ENCODE measurements at places on chromosomes 6 and 20. TPM values are rescaled to one million over a fixed set of nuclear protein-coding genes. Genes with fewer than 3 reads are reported as not detected.

DNA sequence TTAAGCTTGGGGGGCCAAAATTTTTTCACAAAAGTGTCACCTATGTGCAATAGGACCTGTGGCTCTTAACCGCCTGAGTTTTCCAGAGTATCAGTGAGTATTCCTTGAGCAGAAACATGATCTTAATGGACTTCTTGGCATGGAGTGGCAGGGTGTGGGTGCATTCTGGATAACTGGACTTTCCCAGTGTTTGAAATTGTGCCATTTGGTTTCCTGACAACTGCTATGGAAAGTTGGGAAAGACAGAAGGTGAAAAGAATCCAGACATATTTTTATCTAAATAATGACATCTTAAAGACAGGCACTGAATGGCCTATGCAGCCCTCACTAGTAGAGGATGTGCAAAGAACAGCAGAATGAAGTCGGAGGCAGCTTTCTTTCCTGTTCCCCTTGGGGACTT, 34.3 kb upstream of the ADTRP start:
- no peak for DNase-seq
- H3K4me3 ChIP-seq = no peak overlapping the region
- H3K27ac ChIP-seq = no peak overlapping the region
- H3K36me3 ChIP-seq = peaks cover 2% of the 10 kb centered on the region
- H3K27me3 ChIP-seq = no peaks in the 10 kb centered on the region

DNA sequence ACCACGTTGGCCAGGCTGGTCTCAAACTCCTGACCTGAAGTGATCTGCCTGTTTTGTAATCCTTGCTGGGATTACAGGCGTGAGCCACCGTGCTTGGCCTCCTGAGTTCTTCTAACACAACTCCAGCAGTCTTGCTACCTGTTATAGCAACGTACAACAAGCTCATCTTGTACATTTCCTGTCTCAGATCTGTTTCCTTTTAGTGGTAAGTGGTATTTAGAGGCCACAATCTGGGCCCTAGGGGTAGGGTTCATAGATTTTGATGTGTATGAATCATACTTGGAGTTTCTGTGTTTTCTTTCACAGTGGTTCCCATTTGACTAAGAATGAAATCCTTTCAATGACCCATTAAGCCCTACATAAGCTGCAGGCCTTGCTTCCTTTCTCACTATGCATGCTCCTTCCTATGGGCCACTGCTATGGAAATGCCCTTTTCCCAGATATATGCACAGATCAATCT, 27.1 kb upstream of the SYNCRIP start:
- H3K27ac ChIP-seq = peak overlapping the region; percentile 98
- peak overlapping the region; percentile 75 for H3K4me3 ChIP-seq
- peaks cover 52% of the 10 kb centered on the region for H3K4me1 ChIP-seq
- peaks cover 30% of the 10 kb centered on the region for H3K36me3 ChIP-seq
- no peaks in the 10 kb centered on the region for H3K27me3 ChIP-seq
- DNase-seq = peak; percentile 52

The CST5 gene
- total RNA-seq = not detected

- peak within 1 kb of the TSS; percentile 96 for H3K27ac ChIP-seq
- H3K27me3 ChIP-seq = no peaks in the 10 kb centered on the region
- peaks cover 38% of the 10 kb centered on the region for H3K4me1 ChIP-seq
- peak within 1 kb of the TSS; percentile 95 for H3K4me3 ChIP-seq
- peak; percentile 63 for DNase-seq
These were observed at the start of gene RREB1 for GRCh38 chr6:7107578-7108195. TSS of gene RREB1 (plus strand) at chr6:7107961. CDS start at chr6:7181912, 73,951 bp downstream.

The ALDH5A1 gene
- 18.2 TPM for total RNA-seq

DNA sequence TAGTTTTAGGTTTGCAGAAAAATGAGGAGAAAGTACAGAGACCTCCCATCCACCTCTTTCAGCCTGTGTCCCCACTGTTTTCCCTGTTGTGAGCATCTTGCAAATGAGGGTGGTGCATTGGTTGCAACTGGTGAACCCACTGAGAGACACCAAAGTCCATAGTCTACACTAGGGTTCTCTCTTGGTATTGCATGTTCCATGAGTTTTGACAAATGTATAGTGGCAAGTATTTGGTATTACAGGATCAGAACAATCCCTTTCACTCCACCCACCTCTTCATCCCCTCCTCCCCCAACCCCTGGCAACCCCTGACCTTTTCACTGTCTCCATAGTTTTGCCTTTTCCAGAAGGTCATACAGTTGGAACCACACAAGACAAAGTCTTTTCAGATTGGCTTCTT, 20.1 kb downstream of the ZNF831 start:
- H3K36me3 ChIP-seq = peaks cover 50% of the 10 kb centered on the region
- peaks cover 48% of the 10 kb centered on the region for H3K4me1 ChIP-seq
- H3K27me3 ChIP-seq = no peaks in the 10 kb centered on the region
- DNase-seq = no peak

DNA sequence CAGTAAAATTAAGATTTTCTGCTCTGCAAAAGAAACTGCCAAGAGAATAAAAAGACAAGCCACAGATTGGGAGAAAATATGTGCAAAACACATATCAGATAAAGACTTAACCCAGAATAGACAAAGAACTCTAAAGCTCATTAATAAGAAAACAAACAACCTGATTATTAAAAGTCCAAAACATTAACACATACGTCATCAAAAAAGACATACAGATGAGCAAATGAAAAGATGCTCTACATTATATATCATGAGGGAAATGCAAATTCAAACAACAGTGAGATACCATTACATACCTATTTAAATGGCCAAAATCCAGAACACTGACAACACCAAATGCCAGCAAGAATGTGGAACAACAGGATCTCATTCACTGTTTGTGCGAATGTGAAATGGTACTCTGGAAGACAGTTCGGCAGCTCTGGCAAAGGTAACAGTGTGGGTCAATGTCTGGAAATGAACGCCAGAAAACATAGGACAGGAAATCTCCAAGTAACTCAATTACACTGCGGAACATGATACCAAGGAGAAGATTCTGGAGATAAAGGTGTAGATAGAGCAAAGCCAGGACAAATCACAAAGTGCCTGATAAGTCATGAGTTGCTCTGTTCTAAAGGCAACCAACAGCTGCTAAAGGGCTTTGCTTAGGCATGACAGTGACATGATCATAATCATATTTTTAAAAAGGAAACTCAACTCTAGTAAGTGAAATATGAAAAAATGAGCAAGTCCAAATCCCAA, 96.8 kb downstream of the PDE10A start:
- peaks cover 3% of the 10 kb centered on the region for H3K27me3 ChIP-seq
- no peaks in the 10 kb centered on the region for H3K36me3 ChIP-seq
- no peaks in the 10 kb centered on the region for H3K4me1 ChIP-seq
- H3K4me3 ChIP-seq = no peak overlapping the region
- no peak overlapping the region for H3K27ac ChIP-seq
- no peak for DNase-seq

The PI3 gene
- total RNA-seq = not detected

The SPTLC3 gene
- 1.7 TPM for total RNA-seq

DNA sequence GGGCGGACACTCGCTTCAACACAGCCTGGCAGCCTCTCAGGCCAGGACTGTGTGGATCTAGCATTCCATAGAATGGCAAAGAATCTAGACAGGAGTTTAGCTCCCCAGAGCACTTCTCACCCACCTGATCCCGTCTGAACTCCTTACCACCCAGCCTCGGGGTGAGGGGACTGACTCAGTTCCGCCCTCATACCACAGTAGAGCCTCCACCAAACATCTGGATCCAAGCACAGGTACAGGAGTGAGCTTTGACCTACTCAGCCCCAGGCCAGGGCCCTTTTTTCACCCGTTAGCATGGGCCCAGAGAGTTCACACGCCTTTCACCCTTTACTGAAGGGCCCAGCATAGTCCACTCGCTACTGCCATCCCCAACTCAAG, 715 bp downstream of the PSMF1 start:
- H3K36me3 ChIP-seq = peaks cover 26% of the 10 kb centered on the region
- no peak for DNase-seq
- H3K27ac ChIP-seq = peak overlapping the region; percentile 87
- H3K4me3 ChIP-seq = peak overlapping the region; percentile 81

DNA sequence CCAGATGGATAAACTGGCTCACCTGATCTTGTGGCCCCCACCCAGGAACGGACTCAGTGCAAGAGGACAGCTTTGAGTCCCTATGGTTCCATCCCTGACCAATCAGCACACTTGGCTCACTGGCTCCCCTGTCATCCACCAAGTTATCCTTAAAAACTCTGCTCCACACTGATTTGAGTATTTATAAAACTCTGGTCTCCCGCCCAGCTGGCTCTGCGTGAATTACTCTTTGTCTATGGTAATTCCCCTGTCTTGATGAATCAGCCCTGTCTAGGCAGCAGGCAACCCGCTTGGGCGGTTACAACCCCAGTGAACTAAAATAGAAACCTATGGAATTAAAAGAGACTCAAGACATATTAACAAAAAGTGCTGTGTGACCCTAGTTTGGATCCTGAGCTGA, 38.1 kb upstream of the CD83 start:
- H3K27me3 ChIP-seq = no peaks in the 10 kb centered on the region
- H3K27ac ChIP-seq = no peak overlapping the region
- H3K4me1 ChIP-seq = peaks cover 30% of the 10 kb centered on the region
- H3K36me3 ChIP-seq = no peaks in the 10 kb centered on the region
- no peak for DNase-seq

The SAMHD1 gene
- total RNA-seq = 35.6 TPM

DNA sequence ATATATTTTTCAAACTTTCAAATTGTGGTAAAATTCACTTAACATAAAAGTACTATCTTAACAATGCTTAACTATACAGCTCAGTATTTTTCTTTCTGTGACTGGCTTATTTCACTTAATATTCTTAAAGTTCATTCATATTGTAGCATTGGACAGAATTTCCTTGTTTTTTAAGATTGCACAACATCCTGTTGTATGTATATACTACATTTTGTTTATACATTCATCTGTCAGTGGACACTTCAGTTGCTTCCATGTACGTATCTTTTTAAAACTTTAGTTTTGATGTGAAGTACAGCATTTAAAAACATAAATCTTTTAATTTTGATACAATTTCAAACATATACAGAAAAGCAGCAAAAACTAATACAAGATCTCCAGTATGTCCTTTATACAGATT, 220.7 kb downstream of the ZFAND3 start:
- H3K27me3 ChIP-seq = no peaks in the 10 kb centered on the region
- H3K27ac ChIP-seq = no peak overlapping the region
- peaks cover 8% of the 10 kb centered on the region for H3K36me3 ChIP-seq

The PSMB8 gene
- total RNA-seq = 393 TPM

- no peak for DNase-seq
- H3K27ac ChIP-seq = no peak overlapping the region
- H3K4me3 ChIP-seq = no peak overlapping the region
- no peaks in the 10 kb centered on the region for H3K36me3 ChIP-seq
- H3K4me1 ChIP-seq = no peaks in the 10 kb centered on the region
- H3K27me3 ChIP-seq = no peaks in the 10 kb centered on the region
These were observed 235.3 kb downstream of the BTBD3 start for GRCh38 chr20:12152996-12153395.

The OR2H1 gene
- total RNA-seq = not detected

GRCh38 chr6:54860132-54860531, 13.6 kb downstream of the FAM83B start:
- H3K4me1 ChIP-seq = no peaks in the 10 kb centered on the region
- no peak for DNase-seq
- H3K27me3 ChIP-seq = no peaks in the 10 kb centered on the region
- no peak overlapping the region for H3K4me3 ChIP-seq
- no peaks in the 10 kb centered on the region for H3K36me3 ChIP-seq

The ZBTB12 gene
- 3.2 TPM for total RNA-seq

DNA sequence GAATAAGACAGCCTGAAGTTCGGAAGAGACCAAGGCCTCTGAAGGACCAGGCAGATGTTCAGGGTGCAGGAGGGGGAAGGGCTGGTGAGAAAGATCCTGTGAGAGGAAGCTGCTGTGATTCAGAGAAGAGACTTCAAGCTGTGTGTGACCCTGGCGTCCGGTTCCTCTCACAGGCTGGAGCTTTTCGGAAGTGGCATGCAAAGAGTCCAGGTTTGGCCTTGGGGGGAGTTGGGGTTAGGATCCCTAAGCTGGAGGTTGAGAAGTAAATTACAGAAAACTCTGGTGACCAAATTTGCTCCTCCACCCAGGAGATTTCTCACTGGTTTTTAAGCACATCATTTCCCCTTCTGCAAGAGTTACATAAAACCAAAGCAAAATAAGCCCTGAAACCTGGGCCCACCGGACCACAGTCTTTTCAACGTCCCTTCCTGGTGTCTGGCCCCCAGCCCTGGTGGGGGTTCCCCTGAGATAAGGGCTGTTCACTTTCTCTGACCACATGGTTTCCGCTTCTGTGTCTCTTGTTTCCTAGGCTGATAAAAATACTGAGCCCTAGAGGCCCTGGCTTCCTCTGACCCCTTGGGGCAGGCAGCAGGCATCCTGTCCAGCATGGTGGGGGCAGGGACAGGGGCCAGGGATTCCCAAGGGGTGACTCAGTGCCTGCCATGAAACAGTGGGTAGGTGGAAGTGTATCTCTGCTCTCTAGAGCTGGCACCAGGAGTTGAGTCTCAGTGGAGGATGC, 12.0 kb upstream of the LTA start:
- H3K27ac ChIP-seq = peak overlapping the region; percentile 92
- H3K4me3 ChIP-seq = peak overlapping the region; percentile 71
- peaks cover 77% of the 10 kb centered on the region for H3K4me1 ChIP-seq
- no peaks in the 10 kb centered on the region for H3K27me3 ChIP-seq
- H3K36me3 ChIP-seq = peaks cover 51% of the 10 kb centered on the region

The TP53RK gene
- 13.4 TPM for total RNA-seq

- peaks cover 10% of the 10 kb centered on the region for H3K4me1 ChIP-seq
- DNase-seq = no peak
- no peak overlapping the region for H3K27ac ChIP-seq
- no peaks in the 10 kb centered on the region for H3K27me3 ChIP-seq
These were observed 6.0 kb downstream of the CLDN20 start for GRCh38 chr6:155269765-155270164.

GRCh38 chr6:18674346-18674745, 287.2 kb downstream of the RNF144B start:
- no peak overlapping the region for H3K27ac ChIP-seq
- no peaks in the 10 kb centered on the region for H3K36me3 ChIP-seq

DNA sequence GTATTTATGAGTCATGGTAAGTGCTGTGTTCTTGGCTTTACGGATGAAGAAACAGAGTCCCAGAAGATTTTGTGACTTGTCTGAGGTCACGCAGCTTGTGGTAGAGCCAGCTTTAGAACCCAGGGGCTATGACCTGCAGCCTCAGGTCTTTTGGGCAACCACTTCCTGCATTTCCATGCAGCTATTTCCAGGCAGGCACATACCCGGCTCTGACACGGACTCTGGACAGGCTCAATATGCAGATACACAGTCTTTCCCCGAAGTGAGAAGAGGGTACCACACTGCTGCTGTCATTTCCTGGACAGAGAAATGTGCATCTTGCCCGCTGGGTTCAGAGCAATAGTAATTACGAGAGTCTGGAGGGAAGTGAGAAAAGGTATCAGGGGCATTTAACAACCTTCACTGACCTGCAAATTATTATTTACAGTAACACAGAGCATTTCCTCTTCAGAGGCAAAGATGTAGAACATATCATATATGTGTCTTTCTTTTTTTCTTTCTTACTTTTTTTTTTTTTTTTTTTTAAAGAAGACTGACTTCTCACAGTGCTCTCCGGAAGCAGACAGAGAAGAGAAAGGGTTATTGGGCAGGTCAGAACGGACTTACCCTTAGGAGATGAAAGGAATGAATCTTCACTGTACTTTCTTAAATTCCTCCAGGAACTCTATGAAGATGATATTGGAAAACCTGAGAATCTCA, 185.1 kb downstream of the CLIC5 start:
- H3K4me3 ChIP-seq = peak overlapping the region; percentile 66
- peaks cover 7% of the 10 kb centered on the region for H3K36me3 ChIP-seq
- peaks cover 26% of the 10 kb centered on the region for H3K4me1 ChIP-seq
- peak; percentile 57 for DNase-seq
- H3K27me3 ChIP-seq = peaks cover 8% of the 10 kb centered on the region

The CDC5L gene
- total RNA-seq = 27.7 TPM

GRCh38 chr20:49985617-49986016, 2.8 kb downstream of the SNAI1 start:
- H3K36me3 ChIP-seq = peaks cover 3% of the 10 kb centered on the region
- no peak for DNase-seq
- H3K27ac ChIP-seq = no peak overlapping the region

The DNMT3B gene
- total RNA-seq = 2.6 TPM
